Coronary artery (tissue), 2 donors: ENCODE measurements at places on chromosomes 1 and 21.
A peak's percentile ranks its signal among the peaks of the same experiment; 100 is the strongest.

DNA sequence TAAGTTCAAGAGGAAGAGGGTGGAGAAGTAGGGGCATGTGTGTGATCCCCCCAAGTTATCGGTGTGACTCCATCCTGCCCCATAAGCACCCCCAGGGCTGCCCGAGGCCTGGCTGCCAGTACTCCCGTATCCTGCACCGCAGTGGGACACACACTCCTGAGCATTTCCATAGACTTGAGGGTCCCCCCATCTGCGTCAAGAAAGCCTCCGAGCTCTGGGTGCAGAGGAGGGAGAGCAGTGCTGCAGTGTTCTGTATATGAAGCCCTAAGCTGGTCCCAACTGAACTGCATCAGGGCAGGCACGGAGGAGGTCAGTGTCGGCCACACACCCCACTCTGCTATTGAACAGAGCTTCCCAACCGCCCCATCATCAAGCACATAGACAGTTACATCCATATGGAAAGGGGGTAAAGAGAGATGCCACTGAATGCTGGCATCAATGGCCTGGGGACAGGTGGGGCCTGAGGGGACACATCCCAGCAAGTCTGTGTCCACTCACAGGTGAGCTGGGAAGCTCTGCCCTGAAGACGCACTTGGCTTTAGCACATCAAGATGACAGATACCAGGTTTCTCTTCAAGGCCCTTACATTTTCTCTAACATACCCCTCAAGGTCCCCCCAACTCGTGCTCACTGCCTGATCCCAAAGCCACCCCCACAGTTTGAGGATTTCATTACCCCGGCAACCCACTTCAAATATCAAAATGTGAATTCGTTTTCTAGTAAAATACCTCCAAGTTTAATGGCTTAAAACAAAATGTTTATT is 64.3 kb downstream of the EVA1C start:
- no peak for DNase-seq

DNA sequence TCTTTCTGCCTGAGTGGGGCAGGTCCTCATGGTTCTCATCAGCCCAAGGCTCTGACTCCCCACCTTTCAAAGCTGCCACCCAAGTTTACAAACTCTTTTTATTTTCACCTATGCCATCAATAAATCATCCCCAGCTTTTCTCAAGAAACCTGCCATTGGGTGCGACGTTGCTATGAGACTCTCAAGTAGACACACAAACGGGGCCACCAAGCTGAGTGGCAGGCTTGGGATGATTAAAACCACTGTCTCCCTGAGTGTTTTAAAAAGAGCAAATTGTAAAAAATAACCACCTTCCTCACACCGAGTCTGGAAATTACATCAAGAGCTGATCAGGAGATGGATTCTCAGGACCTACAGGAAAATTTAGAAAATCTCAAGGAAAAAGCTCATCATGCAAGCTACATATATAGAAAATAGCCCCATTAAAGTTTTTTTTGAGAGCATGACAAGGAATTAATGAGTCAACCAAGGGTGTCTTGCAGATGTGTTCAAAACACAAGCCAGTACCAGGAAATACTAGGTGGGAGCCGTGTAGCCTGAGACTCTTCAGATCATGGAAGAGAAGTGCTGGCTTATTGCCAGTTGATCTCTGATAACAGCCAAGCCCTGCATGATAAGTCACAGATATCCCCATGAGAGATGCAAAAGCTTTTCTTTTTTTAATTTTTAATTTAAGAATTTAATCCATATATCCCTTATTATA is 158.4 kb upstream of the BACE2 start:
- DNase-seq: no peak

DNA sequence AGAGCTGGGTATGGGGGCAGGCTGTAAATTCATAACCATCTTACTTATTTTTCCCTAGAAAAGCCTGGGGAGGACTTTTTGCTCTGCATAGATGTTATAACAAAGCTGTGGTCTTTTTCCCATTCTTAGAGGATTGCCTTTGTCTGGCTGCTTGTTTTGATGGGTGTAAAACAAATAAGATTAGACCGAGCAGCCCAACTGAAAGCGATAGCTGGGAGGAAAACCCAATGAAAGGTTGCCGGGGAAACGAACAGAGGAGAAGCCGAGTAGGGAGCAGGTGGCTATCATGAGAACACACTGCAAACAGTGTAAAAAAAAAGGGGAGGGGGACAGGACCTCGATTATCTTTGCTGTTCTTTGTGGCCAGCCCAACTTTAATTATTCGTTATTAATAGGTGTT is 1.9 kb downstream of the ELAVL4 start:
- DNase-seq: no peak

GRCh38 chr1:103273106-103273505 is 164.8 kb upstream of the COL11A1 start:
- DNase-seq: no peak

DNA sequence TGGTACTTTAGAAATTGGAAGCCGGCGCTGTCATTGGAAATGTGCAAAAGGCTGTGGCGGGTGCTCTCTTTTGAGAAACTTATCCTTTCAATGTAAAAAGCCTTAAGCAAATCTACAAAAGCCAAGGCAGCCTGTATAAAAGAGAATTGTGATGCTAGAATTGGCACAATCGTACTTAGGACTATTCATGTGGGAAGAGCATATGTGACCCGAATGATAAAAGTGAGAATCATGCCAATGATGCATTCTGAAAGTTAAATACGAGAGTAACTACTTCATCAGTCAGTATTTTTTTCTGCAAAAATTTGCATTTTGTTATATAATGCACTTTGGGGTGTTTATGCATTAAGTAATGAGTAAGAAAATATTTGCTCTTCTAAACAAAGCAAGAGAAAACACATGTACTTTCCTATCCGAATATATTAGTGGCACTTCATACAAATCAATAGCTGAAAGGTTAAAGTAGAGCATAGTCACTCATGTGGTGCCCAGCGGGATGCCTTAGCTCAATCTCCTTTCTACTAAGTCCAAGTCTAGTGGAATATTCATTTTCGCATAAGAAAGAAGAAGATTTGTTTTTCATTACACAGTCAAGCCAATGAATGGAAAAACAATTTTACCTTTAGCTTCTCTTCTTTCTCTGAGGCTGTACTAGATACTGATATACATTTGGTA is 1256.6 kb upstream of the B3GALT2 start:
- no peak for DNase-seq

- DNase-seq: no peak
Measured at GRCh38 chr1:236159704-236160539, 17.6 kb downstream of the GPR137B start.

GRCh38 chr1:6509919-6510291 is 18.4 kb upstream of the PLEKHG5 start:
- DNase-seq: no peak

GRCh38 chr21:39016740-39017315 is 166.4 kb downstream of the PSMG1 start:
- DNase-seq: no peak

DNA sequence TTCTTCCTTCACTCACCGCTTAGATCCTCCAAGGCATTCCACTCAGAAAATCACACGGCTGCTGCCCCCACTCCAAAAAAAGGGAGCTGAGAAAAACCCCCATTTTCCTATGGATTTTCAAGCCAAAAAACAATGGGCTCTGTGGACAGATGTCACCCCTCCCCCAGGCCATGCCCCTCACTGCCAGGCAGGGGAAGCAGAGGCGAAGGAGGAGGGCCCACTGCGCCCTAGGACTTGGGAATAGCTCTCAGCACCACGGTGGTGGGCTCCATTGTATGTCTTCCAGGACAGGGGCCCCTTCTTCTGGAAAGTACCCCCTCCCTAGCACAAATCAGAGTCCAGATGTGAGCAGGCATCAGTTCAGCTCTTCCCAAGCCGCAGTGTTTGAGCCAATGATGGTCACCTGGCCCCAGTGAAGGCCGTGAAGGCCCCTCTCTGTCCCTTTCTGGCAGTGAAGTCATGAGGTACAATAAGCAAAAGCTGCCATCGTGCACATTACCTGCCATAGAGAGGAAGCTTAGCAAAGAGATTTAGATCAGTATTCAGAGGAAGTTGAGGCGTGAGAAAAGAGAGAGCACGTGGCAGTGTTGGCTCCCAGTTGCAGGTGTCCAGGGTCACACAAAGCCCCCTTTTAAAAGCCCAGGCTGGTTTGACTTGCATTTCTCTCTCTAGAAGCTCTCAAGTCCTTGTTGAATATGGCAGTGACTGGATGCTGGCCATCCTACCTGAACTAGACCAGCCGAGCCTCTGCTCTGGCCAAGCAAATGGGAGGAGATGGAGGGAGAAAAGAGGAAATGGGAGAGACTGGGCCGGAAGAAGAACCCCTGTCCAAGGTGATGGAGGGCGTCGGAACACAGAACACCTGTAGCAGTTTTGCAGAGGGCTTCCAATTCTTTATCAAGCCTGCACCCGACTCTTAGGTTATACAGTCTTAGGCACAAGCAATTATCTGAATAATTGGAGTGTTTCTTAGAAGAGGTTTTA is 149.0 kb downstream of the TOMM20 start:
- DNase-seq: no peak

DNA sequence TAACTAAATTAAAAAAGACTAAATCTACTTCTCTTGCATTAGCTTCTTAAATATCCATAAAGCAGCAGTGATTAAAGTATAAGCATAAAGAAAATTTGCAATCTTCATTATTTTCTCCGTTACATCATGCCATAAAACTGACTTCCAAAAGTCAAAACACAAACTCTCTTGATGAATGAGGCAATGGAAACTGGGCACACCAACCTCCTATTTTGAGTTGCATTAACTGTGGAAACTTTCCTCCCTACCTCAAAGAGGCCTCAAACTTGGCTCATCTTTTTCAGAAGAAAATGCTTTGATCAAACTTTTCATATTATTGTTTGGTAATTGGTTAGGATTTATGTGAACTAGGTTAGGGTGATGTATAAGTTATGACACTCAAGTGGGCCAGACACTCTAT is 4.1 kb upstream of the BTG3 start:
- no peak for DNase-seq

GRCh38 chr1:1929639-1930545 is 10.8 kb upstream of the TMEM52 start:
- peak; percentile 69 for DNase-seq

DNA sequence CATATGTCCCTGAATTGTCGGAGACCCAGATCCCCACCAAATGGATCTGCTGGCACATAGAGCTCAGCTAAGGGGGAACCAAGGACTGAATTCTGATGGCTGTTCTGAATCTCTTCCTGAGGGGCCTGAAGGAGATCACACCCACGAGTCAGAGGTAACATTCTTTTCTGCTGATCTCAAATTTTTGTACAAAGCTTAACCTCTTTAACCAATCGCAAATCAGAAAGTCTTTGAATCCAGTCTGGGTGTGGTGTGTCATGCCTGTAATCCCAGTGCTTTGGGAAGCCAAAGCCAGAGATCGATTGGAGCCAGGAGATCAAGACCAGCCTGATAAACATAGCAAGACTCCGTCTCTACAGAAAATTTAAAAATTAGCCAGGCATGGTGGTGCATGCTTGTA is 62.8 kb upstream of the PRRC2C start:
- no peak for DNase-seq

DNA sequence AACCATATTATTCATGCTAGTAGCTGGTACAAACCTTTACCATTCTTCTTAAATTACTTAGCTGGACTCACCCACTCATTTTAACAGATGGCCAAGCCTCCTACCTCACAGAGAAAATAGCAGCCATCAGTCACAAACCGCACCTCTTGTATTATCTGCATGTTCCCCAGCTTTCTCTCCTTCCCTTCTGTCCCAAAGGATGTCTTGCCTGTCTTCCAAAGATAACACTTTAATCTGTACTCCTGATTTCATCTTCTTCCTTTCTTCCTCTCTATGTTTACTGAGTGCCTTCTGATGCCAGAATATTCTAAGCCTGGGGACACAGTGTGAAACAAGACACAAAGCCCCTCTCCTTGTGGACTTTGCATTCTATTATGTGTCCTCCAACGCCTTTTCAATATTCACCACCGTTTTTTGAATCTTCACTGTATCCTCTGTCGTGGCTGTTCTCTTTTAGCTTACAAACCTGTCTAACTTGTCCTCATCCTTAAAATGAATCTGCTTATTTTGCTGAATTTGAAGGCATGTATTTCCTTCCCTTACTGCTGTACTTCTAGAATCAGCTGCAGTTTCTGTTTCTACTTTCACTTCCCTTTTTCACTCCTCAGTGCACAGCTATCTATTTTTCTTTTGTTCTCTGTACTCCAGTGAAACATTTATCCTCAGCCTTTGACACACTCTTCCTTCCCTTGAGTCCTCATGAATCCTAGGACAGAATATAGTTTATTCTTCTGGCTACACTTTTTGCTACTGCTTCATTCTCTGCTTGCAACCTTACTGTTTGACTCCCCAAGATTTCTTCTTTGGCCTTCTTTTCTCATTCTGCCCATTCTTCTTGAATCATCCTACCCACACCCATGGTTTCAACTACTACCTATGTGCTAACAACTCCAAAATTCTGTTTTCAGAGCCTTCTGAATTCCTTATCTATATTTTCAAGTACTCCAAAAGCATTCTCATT is 216.9 kb upstream of the SAMSN1 start:
- DNase-seq: no peak

DNA sequence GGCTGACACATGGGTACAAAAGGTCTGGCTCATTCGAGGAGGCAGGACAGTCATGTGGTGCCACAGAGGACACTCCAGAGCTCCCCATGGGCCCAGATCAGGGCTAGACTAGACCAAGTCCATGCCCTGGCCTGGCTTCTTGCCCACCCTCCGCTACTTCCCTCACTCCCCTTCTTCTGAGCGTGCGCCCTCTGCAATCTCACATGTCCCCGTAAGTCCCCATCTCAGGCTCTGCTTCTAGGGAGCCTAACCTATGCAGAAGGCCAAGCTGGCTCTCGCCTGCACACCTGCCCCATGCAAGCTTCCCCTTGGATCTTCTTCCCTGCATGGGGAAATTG is 553.6 kb downstream of the PTPRU start:
- peak; percentile 45 for DNase-seq

DNA sequence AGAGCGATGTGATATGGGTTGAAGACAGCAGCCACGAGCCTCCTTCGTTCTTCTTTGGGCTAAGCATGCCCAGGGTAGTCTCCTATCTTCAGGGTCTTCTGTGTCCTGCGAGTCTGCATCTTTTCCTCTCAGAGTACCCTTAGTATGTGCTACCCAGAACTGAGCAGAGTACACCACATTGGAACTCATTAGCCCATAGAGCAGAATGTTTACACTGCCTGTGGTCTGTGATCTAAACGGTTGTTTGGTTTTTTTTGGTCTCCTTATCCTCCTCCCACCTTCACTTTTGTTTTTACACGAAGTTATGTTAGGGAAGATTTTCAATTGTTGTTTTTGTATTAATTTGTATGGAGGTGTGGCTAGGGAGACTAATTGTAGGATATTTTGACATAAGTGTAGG is 126.4 kb downstream of the NEK7 start:
- no peak for DNase-seq

DNA sequence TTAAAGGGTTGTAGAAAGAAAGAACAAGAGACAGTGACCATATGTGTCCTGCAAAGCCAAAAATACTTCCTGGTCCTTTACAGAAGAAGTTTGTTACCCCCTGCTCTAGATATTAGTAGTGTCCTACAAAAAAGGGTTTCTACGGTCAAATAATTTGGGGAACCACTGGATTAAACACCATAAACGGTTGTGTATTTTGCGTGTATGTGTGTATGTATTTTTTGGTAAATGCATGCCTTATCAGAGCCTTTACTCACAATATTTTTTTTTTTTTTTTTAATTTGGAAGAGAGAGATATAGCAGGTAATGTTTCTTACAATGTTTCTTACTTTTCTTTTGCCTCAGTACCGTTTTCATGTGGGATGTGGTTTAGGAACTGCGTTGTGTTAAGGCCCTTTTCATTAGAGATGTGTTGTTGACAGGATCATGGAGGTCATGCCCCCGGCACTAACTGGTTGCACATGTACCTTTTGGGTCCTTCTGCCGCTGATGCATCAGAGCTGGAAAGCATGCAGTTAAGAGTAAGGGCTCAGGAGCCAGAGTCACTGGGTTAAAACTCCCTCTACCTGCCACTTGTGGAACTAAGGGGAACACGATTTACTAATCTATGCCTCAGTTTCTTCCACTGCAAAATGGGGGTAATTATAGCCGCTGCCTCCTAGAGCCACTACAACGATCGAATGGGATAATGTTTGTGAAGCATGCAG is 234.6 kb upstream of the KAZN start:
- DNase-seq: no peak
